ENCODE measurements at places on chromosomes 4 and X.

- no peak for DNase-seq
Observed at GRCh38 chr4:176377780-176378179, 58.0 kb downstream of the SPCS3 start.

DNA sequence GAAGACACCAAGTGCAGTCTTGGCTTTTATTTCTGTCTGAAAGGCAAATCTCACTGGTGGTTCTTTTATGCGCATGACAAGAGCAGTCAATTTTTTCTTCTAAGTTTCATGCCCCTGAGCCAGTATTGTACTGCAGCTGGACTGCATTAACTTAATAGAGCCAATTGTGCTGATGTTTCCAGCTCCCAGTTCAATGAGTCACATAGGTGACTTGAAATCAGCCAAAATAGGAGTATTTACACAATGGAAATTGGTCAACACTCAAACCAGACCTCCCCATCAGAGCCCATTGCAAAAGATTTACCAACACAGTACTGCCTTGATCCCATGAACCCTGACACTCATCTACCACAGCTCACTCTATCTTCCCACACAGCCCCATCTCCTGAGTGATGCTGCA, 100.3 kb upstream of the GUCY1A1 start:
- no peak for DNase-seq

DNA sequence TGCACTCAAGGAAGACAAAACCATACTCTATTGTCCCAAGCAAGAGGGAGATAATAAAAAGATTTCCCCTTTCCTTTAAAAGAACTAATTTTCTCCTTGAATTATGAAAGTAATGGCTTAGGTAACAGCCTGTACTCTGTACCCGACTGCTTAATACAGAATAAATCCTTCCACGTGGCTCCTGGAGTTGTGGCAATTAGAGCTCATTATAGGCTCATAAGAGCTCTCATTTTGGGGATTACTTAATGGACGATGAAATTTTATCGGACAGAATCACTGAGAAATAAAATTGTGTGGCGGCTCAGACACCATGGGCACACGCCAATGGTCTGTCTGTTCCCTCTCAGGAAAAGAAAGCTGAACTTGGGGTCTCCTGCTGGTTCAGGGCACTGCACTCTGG, 2.8 kb upstream of the GSX2 start:
- DNase-seq: no peak

DNA sequence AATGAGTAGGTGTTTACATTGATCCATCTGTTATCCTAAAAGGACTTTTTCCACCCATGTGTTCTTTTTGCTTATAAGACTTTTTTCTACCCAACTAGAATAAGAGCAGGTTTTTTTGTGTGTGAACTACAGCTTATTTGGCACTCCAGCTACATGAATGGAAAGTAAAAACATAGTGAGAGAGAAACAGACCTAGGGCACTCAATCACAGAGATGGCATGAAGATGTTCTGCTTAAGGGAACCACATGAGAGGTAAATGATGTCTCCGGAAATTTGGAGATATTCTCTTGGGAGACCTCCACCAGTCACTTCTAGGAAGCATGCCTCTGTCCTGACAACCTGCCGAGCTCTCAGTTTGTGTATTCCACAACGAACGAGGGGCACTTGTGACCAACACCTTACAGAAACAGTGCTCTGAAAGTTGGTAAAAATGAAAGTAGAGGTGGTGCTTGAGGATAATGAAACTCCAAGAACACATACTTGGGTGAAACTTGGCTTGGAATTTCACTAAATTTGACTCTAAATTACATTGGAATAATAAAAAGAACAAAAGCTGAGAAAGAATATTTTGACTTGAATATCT, 788.4 kb upstream of the GALNTL6 start:
- DNase-seq: no peak

GRCh38 chr4:24370421-24370820, 213.9 kb downstream of the DHX15 start:
- no peak for DNase-seq

GRCh38 chrX:136250191-136251040, 784 bp downstream of the MAP7D3 start:
- no peak for DNase-seq

- no peak for DNase-seq
Observed at GRCh38 chrX:84469226-84469625, 33.0 kb downstream of the HDX start.

- DNase-seq: no peak
Observed at GRCh38 chr4:100540131-100540530, 22.3 kb upstream of the EMCN start.

- DNase-seq: no peak
Observed at GRCh38 chrX:66051980-66052379, 12.1 kb upstream of the VSIG4 start.

DNA sequence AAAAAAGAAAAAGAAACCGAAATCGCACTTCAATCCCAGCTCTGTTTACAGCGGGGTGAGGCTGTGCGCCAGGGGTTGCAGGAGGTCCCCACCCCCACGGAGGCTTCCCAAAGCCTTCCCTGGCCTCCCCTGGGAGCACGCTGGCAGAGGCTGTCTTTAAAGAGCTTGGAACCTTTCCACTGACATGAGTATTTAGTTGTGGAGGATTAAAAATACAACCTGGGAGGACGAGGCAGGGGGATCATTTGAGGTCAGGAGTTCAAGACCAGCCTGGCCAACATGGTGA, 69.1 kb downstream of the PPP2R2C start:
- no peak for DNase-seq

- no peak for DNase-seq
Observed at GRCh38 chr4:653080-653821, 20.8 kb downstream of the ATP5ME start.

DNA sequence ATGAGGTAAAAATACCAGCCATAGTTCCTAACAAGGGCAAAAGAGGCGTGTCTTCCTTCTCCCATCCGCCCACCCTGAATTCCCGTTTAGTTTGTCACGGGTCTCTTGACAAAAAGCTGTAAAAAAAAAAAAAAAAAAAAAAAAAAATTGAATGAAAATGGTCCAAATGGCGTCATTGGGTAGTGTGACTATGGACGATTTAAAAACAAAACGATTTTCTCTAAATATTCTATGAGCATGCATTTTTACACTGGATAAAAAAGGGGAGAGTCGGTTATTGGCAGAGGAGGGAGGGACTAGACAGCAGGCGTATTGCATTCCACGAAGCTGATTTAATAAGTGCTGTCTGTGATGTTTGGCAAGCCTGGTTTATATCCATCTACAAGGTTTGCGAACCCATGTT, at the start of gene FAM133A:
Gene FAM133A, plus strand, starts transcription at position 338 of the 403 bp plus-strand sequence. CDS start 35,214 bp downstream, outside the sequence.
- no peak for DNase-seq

GRCh38 chr4:14083150-14083549, 455.6 kb upstream of the BOD1L1 start:
- no peak for DNase-seq

DNA sequence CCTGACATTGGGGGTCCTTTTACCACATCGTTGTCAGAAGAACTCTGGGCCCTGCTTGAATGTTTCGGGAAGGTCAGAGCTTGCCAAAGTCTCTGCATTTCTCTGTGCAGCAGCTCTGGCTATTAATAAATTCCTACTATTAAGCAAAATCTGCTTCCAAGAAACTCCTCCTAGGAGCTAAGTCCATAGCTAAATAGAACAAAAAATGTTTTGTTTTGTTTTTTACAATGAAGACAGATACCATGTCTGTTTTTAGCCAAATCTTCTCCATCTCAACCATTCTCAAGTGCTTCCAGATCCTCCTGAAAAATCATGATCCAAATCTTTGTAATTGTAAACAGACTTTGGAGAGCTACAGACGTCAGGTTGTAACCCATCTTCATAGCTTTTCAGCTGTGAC, 161.6 kb downstream of the SPATA18 start:
- DNase-seq: no peak

- no peak for DNase-seq
Observed at GRCh38 chr4:130054908-130055307, 959.0 kb downstream of the C4orf33 start.
